Left colon (tissue), 2 donors: ENCODE measurements at places on chromosomes 1 and 21. TPM values are rescaled to one million over a fixed set of nuclear protein-coding genes. Genes with fewer than 3 reads are reported as not detected.

- peak; percentile 79 for DNase-seq
Observed at GRCh38 chr1:2229037-2229864, 1.1 kb downstream of the SKI start.

Gene TDRD10
- total RNA-seq: 1.0 TPM

Gene IL12RB2
- total RNA-seq: 0.95 TPM

DNA sequence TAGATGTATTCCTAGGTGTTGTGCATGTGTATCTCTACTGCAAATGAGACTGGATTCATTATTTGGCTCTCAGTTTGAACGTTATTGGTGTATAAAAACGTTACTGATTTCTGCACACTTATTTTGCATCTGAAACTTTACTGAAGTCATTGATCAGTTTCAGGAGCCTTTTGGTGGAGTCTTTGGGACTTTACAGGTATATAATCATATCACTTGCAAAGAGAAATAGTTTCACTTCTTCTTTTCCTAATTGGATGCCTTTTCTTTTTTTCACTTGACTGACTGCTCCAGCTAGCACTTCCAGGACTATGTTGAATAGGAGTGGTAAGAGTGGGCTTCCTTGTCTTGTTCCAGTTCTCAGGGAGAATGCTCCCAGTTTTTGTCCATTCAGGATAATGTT lies 252.2 kb downstream of the SMYD3 start:
- DNase-seq: no peak

Gene OR6K3
- total RNA-seq: not detected

- DNase-seq: no peak
Observed at GRCh38 chr1:116346943-116347673, 25.9 kb upstream of the ATP1A1 start.

DNA sequence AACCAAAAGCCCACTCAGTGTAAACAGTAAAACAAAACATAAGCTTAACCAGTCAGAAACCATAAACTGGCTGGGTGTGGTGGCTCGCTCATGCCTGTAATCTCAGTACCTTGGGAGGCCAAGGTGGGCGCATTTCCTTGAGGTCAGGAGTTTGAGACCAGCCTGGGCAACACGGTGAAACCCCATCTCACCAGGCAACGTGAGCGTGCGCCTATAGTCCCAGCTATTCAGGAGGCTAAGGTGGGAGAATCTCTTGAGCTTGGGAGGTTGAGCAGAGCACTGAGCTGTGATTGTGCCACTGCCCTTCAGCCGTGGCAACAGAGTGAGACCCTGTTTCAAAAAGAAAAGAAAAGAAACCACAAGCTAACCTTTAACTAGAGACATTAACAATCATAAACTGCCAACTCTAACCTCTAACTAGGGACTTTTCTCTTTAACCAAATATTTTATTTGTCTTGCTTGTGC lies 13.1 kb upstream of the PRRC2C start:
- DNase-seq: no peak

DNA sequence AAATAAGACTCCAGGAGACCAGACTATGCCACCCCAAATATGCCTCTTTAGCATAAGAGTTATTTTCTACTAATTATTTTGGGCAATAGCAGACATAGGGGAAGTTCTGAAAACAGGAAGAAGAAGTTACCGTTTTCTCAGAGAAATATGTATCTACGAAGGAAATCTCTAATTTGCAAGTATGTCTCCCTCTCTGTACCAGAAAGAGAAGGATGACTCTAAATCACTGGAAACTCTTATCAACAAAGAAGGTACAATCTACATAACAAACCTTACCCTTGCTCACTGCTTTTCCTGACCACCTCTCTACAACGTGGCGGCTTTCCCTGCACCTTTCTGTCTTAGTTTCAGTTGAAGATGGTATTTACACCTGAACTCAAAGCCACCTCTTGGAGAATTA lies 49.0 kb downstream of the OMA1 start:
- no peak for DNase-seq

Gene LIPI
- not detected for total RNA-seq

Gene CGN
- 182 TPM for total RNA-seq

DNA sequence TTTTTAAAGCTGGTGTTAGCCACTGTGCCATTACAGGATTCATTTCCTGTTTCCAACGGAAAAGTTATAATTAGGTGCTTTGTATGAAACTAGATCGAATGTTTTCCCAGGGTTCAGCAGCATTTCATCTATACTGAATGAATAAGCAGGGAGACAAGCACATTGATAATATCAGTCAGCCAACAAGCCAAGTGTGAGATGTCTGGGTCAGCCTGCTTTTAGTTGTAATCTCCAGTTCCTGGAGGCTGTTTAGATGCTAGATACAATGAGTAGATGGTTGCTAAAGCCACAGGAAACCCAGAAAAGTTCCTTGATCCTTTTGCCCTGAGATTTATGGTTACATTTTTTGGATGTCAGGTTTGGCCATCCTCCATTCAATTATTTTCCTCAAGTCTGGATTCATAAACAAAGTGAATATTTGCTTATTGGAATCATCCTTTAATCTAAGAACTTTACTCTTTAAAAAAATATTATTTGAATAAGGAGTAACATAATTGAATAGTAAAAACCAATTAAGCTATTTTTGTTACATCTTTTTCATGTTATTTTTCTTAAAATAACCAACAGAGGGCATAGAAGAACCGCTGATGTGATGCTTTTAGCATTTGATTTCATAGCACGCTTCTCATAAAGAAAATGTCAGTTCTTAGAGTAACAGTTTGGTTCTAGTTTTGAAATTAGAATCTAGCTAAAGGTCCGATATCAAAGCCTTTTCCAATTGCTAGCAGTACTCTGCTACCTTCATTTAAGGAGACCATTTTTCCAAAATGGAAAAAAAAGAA lies 76.6 kb downstream of the HSPA13 start:
- DNase-seq: no peak

- DNase-seq: no peak
Observed at GRCh38 chr21:32499249-32500055, 85.9 kb downstream of the TCP10L start.

DNA sequence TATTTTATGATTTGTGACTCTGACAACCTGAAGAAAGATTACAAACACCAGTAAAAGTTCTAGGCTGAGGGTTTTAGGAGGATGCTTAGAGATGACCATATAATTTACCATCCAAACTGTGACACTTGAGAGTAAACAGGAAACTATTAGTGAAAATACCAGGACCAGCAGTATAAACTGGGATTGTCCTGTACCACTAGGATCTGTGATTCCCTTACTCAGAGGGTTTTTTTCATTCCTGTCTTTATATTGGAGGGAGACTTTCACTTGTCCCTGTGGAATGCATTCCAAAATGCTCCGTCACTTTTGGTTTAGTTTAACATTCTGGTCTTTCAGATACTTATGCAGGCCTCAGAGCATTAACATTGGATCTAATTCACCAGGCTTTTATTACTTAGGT lies 482.9 kb downstream of the PTBP2 start:
- no peak for DNase-seq

GRCh38 chr21:37253991-37254390 lies 13.1 kb downstream of the VPS26C start:
- DNase-seq: no peak
